ENCODE measurements at places on chromosomes 4 and X.

DNA sequence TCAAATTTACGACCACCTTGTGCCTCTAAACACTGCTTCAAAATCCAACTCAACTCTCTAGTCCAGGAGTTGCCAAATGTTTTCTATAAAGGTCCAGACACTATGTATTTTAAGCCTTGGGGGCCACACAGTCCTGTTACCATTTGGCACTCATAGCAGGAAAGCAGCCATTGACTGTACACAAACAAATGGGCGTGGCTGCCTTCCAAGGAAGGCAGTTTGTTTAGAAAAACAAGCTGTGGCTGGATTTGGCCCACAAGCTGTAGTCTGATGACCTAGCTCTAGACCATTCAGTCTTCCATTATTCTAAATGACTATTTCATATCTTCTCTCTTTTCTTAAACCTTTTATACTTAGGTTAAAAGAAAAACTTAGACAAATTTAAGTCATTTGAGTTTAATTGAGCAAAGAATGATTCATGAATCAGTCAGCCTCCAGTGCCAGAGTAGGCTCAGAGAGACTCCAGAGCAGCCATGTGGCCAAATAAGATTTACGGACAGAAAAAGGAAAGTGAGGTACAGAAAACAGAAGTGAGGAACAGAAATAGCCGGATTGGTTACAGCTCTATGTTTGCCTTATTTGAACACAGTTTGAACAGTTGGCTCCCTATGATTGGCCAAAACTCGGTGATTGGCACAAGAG is 825.8 kb upstream of the LCORL start:
- DNase-seq, result no peak

DNA sequence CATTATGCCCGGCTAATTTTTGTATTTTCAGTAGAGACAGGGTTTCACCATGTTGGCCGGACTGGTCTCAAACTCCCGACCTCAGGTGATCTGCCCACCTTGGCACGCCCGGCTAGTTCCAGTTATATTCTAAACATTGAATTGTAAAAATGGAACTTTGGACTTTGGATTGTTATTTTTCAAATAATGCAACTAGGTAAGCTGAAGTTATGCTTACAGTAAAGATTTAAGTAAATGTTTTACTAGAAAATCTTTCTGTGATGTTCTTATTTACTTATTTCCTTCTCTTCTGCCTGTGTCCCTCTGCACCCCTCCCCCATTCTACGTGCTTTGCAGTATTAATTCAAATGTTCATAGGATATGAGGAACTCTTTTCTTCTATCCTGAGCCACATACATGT is 26.1 kb downstream of the GK start:
- no peak for DNase-seq

GRCh38 chr4:185151296-185151695 is 8.2 kb downstream of the SLC25A4 start:
- no peak for DNase-seq

GRCh38 chrX:21940356-21940829 is at the start of gene SMS:
SMS (plus strand) TSS chrX:21940709; CDS start chrX:21940825, 116 bp downstream.
- DNase-seq, result peak; percentile 54

DNA sequence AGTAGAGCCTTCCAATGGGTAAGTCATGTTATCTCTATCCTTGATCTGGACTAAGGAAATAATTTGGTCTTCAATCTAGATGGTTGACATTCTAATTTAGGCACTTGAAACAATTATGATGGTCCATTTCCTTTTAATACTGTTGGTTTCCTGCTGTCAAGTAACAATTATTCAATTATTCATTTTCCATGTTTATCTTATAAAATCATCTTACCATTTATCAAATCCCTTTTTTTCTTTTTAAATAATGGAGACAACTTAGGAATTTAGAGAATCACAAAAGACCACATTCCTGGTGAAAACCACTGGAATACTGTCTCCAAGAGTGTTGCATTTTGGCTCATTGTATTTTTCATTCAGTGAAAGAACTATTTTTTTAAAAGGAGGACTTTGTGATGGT is 148.7 kb upstream of the CTSO start:
- no peak for DNase-seq

DNA sequence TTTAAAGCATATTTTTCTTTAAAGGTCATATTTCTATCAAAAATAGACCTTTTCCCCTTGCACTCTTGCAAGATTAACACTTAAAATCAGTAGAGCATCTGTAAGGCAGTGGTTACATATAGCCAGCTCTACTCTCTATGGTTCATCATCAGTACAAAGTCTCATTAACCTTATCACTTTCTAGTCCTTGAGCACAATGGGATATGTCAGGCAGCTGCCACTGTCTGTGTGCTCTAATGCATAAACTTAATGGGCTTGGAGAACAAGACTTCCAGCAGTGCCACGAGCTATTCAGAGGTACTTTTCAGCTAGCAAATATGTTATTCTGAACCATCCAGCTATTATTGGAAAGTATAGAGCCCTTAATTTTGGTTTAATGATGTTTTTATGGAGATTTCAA is 393.7 kb downstream of the GASK1B start:
- DNase-seq, result no peak

GRCh38 chr4:155140889-155141288 is 67.5 kb upstream of the NPY2R start:
- no peak for DNase-seq
